Sciatic nerve (tissue), 2 donors: ENCODE measurements at places on chromosomes 1 and 21. TPM values are rescaled to one million over a fixed set of nuclear protein-coding genes. Genes with fewer than 3 reads are reported as not detected.

The PGLYRP3 gene
- total RNA-seq: not detected

The DCST1 gene
- 0.31 TPM for total RNA-seq

The S100A9 gene
- 225 TPM for total RNA-seq

The TFF2 gene
- total RNA-seq: not detected

The CLCN6 gene
- total RNA-seq: 48.4 TPM

The AVPR1B gene
- total RNA-seq: not detected

The BSND gene
- total RNA-seq: not detected

The ISG15 gene
- 18.8 TPM for total RNA-seq

The ANGPTL1 gene
- total RNA-seq: 4.1 TPM

The DIO1 gene
- total RNA-seq: not detected

The C1orf226 gene
- total RNA-seq: 13.0 TPM

The ST6GALNAC5 gene
- total RNA-seq: 20.0 TPM

The HENMT1 gene
- total RNA-seq: 3.9 TPM

The KRTAP27-1 gene
- total RNA-seq: not detected

The CRABP2 gene
- 40.0 TPM for total RNA-seq

The CNKSR1 gene
- total RNA-seq: 3.1 TPM

The KCNH1 gene
- 3.2 TPM for total RNA-seq

The AMPD1 gene
- not detected for total RNA-seq

The TNFSF18 gene
- 4.1 TPM for total RNA-seq

The GNAT2 gene
- total RNA-seq: not detected

The KCNN3 gene
- total RNA-seq: 1.8 TPM

The OR2AK2 gene
- not detected for total RNA-seq

The LRRC38 gene
- total RNA-seq: not detected

The TSPAN1 gene
- total RNA-seq: 4.2 TPM

The PROK1 gene
- not detected for total RNA-seq

The CD1E gene
- not detected for total RNA-seq

The APOBEC4 gene
- not detected for total RNA-seq

The THEM5 gene
- not detected for total RNA-seq

The FCRL5 gene
- 0.36 TPM for total RNA-seq

The PADI2 gene
- 21.2 TPM for total RNA-seq

The KRTAP10-1 gene
- total RNA-seq: not detected

The MTOR gene
- total RNA-seq: 36.1 TPM

The RGS7 gene
- 2.0 TPM for total RNA-seq

The RC3H1 gene
- 47.6 TPM for total RNA-seq

The ETV3L gene
- total RNA-seq: not detected

The GNG12 gene
- 67.8 TPM for total RNA-seq

The CRP gene
- 0.22 TPM for total RNA-seq

The HTR6 gene
- not detected for total RNA-seq

The LCK gene
- total RNA-seq: 3.2 TPM

The FNDC10 gene
- total RNA-seq: 2.4 TPM

The CCDC27 gene
- not detected for total RNA-seq

The HPCA gene
- 0.27 TPM for total RNA-seq

The S100A3 gene
- total RNA-seq: not detected

The ANKRD65 gene
- total RNA-seq: 11.2 TPM

The TMEM82 gene
- total RNA-seq: not detected

The S100A16 gene
- 58.4 TPM for total RNA-seq

The LAX1 gene
- total RNA-seq: 1.6 TPM

The LYPLAL1 gene
- 45.1 TPM for total RNA-seq

The LEFTY1 gene
- total RNA-seq: 0.89 TPM

The CORT gene
- total RNA-seq: 0.62 TPM
